ENCODE measurements at places on chromosomes 11 and 22.

DNA sequence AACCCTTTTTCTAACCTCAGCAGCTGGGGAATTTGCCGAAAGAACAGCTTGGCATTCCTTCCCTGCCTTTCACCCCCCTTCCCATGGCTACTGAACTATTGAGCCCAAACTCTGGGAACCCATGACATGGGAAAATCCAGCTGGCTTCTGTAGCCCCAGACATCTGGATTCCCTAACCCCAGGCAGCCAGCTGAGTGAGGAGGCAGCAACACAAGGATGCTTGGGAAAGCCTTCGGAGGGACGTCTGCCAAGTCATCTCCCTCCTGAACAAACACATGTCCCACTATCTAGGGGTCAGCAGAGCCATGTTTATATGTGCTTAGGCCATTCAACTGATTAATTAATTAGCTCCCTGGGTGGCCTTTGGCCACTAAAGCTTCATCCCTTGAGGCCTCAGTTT lies 21.6 kb downstream of the LRRC55 start:
- DNase-seq = no peak

DNA sequence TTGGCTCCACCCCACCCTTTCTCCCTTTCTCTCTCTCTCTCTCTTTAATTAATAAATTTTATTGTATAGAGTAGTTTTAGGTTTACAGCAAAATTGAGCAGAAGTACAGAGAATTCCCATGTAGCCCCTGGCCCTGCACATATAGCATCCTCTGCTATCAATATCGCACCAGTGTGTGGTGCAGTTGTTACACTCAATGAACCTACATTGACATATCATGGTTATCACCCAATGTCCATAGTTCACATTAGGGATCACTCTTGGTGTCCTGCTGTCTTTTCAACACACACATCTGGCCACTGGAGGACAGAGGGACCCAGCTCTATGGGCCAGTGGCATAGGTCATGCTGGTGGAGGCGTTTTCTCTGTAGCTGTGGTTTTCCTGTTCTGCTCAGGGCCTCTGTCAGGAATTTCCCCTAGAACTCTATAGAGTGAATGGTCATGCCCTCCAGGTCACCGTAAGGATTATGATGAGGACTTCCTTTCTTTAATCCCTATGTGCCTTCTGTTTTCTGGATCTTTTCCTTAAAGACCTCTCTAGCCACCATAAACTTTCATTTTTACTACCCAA lies 98.2 kb upstream of the NAV2 start:
- no peak for DNase-seq

- no peak for DNase-seq
Observed at GRCh38 chr11:133168016-133168415, 364.3 kb downstream of the OPCML start.

DNA sequence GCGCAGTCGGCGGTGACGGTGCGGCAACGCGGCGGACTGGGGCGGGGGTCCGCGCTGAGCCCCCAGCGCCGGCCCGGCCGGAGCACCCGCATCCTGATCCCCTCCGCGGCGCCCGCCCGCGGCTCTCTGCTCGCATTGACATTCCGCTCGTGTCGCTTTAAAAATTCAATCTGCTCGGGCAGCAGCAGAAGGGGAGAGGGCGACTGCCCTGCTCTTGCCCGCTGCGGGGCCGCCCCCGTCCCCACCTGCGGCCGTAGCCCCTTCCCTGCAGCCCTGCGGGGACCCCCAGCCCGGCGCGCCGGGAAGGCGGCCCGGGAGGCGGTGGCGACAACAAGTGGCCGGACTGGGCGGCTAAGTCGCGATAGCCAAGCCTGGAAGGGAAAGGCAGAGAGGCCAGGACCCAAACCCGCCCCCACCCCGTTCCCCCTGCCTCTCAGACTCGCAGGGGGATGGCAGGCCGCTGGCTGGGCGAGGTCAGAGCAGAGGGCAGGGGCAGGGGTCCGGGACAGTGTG lies 1.1 kb downstream of the CABP7 start:
- no peak for DNase-seq

DNA sequence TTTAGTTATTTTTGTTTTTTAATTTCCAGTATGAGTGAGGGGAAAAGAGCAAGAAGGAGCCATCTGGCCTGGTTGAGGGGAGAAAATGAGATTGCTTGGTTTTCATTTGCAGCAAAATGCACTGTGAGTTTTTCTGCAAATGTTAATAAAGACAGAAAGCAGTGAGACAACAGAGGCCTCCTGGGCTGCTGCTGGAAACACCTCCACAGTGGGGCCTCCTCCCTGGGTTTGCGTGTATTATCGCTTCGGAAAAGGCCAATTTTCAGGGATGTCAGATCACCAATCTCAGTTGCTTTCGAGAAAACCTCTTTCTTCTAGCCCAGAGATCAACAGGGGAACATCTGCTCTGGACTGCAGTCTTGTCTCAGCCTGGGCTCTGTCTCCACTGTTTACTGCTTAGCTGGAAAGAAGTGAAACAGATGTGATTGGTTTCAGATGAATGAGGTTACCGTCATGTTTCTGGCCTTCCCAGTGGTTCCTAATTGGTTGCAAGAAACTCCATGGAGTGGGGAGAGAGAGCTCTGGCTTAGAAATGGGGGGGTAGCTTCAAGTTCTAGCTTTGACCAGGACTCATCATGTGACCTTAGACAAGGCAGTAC lies 17.3 kb downstream of the TSPAN18 start:
- no peak for DNase-seq

DNA sequence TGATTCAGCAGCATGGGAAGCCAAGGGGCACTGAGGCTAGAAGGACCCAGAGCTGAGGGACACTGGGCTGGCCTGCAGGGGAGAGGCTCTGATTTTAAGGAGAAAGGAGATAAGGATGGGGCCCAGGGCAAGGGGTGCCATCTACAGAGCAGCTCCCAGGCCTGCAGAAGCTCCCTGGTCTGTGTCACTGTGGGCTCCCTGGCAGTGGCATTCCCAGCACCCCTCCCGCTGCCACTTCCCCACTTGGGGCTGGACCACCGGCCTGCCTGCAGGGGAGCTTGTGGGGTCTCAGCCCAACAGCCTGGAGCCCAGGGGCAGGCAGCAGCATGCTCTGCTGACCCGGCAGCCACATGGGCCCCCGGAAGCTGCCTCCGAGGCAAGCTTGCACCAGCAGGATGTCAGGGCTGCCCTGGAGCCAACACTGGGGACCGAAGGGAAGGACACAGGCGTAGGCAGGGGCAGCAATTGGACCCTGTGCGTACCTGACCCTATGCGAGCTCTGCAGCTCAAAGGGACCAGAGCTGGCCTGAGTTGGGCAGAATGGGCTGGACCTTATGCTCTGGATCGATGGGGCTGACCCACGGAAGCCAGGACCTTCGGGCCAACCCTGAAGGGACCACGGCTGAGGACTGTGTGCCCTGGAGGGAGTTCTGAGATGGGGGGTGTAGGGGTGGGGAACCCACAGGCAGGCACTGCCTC lies 35.4 kb upstream of the WNT7B start:
- no peak for DNase-seq

DNA sequence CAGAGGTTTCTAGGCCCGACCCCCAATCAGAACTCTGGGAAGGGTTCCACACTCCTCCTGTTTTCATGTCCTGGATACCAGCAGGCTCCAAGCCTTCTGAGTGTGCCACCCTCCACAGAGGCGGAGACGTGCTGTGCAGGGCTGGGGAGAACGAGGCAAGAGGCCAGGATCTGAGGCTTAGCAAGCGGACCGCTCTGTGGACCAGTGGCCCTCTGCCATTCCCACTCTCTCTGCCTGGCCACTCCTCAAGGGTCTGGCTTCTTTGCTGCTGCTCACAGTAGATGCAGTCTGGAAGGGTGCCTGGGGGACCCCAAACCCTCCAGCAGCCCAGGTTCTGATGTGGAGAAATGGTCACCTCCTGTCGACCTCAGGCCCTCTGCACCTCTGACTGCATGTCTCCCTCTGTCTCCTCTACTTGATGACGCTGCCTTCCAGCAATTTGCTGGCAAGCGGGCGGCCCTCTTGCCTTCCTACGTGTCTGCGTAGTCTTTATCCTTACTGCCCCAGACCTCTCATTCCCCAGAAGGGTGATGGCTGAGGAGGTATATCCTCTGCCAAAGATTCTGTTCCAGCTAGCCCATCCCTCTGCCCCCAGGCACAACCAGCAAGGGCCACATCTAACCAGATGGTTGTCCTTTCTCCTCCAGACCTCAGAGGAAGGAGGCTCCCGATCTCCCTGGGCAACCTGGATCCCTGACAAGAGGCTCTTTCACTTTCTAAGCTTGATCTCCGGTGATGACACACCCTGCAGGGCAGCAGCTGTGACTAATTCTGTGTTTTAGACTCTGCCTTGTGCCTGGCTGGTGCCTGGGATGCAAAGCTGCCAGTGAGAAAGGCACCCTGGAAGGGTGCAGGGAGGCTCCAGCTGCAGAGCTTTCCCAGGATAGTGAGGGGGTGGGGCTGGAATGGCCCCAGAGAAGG lies 87.3 kb downstream of the NAT10 start:
- no peak for DNase-seq

DNA sequence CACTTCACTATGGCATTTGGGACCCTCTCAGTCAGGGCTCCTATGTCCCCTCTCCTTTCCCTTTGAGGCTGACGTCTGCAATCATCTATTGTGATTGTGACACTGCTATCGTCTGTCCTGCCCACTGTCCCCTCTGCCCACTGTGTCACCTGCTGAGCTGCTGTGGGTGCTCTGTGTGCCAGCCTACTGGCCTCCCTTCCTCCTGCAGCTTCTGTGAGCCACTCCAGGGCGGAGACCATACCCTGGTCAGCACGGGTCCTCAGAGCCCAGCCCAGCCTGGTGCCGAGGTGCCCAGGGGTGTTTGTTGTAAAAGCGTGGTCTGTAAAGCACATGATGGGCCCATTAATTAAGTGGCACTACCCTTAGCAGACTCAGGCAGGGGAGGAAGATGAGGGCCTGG lies 29.4 kb downstream of the MPPED1 start:
- DNase-seq = no peak

DNA sequence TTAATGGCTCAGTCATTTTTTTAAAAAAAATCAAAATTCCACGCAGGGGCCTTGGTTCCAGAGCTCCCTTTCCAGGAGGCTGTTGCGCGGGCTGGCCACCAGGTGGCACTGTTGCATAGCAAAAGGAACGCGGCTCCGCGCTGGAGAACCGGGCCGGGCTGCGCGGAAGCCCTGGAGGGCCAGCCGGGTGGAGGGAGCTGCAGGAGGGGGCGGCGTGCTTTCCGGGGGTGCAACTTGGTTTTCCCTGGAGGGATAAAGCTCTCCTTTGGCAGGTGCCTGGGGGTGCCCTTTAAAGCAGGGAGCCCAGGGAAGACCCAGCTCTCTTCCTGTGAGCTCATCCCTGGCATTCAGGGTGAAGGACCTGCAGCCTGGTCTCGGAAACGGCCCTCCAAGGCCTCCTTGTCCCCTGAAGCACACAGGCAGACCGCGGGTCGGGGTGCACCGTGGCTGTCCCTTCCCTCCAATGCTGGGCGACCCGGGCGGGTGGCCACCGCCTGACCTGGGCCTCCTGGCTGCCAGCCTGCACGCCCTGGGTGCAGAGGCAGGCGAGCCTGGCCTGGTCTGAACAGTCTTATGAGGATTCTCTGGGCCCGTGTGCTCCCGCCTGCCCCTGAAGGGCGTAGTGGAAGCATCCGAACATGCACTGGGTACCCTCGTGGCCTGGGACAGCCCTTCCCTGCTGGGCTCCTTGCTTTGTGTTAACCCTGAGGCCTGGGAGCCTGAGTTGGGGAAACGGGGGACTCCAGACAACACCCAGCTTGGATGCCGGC lies 23.4 kb downstream of the KRTAP5-5 start:
- DNase-seq = peak; percentile 62

DNA sequence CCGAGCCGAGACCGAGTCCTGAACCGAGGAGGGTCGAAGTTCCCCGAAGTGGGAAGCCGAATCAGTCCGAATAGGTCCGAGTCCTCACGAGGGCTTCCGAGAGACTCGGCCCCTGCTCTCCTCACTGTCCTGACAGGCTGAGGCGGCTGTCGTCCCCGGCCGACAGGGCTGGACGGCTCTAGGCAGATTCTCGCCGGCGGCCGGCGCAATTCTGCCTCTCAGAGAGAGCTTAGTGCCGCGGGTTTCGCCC lies 191 bp upstream of the DEAF1 start:
- DNase-seq = no peak

- no peak for DNase-seq
Observed at GRCh38 chr11:86014221-86014620, 54.7 kb downstream of the PICALM start.

- no peak for DNase-seq
Observed at GRCh38 chr11:693887-694562, 997 bp downstream of the DEAF1 start.

- no peak for DNase-seq
Observed at GRCh38 chr11:84384731-84385130, 1098.6 kb upstream of the CCDC90B start.

GRCh38 chr11:65718964-65719492 lies 1.6 kb downstream of the RNASEH2C start:
- DNase-seq = no peak

DNA sequence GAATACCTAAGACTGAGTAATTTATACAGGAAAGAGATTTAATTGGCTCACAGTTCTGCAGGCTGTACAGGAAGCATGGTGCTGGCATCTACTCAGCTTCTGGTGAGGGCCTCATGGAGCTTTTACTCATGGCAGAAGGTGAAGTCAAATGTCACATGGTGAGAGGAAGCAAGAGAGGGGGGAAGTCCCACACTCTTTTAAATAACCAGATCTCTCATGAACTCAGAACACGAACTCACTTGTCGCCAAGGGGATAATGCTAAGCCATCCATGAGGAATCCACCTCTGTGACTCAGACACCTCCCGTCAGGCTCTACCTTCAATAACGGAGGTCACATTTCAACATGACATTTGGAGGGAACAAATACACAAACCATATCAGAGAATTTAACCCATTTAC lies 42.2 kb downstream of the BIRC2 start:
- DNase-seq = no peak

GRCh38 chr11:46202149-46202548 lies 75.3 kb upstream of the CREB3L1 start:
- no peak for DNase-seq

DNA sequence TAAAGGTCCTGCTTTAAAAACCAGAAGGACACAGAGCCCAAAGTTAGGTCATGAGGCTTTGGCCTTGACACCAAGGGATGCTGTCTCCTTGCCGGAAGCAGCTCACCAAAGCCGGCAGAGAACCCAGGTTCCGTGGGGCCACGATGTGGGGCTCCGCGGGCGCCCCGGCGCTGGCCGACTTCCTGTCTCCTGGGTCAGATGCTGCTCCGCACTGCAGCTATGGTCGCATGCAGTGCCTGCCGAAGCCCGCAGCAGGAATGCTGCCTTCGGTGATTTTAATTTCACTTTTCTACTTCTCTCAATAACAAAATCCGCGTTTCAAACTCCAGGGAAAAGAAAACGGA lies 454 bp upstream of the OTUB1 start:
- DNase-seq = peak; percentile 32

GRCh38 chr11:121091492-121092152 lies 9.4 kb upstream of the TECTA start:
- DNase-seq = no peak

Measured in stimulated activated CD8-positive, alpha-beta memory T cell treated with anti-CD3 and anti-CD28 coated beads, Interleukin-7, amount 100 ng/mL, for 1 hour (primary cell).